ENCODE measurements at places on chromosomes 2 and 18.
A peak's percentile ranks its signal among the peaks of the same experiment; 100 is the strongest.

DNA sequence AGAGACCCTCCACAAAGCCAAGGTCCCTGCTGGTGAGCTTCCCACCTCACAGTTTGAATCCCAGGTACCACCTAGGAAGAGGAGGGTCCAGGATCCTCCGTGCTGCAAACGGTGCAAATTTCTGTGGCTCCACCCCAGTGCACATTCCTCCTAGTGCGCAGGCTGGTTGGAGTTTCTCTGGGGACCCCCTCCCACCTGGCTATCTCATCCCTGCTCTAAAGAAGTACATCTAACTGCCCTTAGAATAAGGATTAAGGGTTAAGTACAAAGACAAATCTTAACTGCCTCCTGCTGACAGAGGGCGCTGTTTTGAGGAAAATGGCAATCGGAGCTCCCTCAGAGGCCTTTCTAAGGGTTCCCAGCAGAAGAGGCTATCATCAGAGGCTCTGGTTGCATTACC, 109.6 kb upstream of the FSIP2 start:
- no peak for DNase-seq

- DNase-seq = peak; percentile 80
Observed at GRCh38 chr2:20563833-20564232, 87.1 kb downstream of the HS1BP3 start.

GRCh38 chr2:2000018-2000723, 255.9 kb upstream of the PXDN start:
- DNase-seq = no peak

GRCh38 chr2:47221946-47222345, 66.8 kb upstream of the STPG4 start:
- peak; percentile 77 for DNase-seq
